ENCODE measurements at places on chromosomes 16 and 17. TPM values are rescaled to one million over a fixed set of nuclear protein-coding genes. Genes with fewer than 3 reads are reported as not detected.

GRCh38 chr17:15516150-15516549, 47.1 kb downstream of the TVP23C start:
- no peak for DNase-seq

GRCh38 chr17:47636273-47637030, 13.3 kb upstream of the KPNB1 start:
- no peak for DNase-seq

- DNase-seq: no peak
These were observed 4.7 kb upstream of the GOT2 start for GRCh38 chr16:58738672-58739296.

GRCh38 chr17:7811251-7811650, 22.8 kb upstream of the KDM6B start:
- DNase-seq: no peak

- no peak for DNase-seq
These were observed 59.1 kb downstream of the PIPOX start for GRCh38 chr17:29102046-29102445.

- no peak for DNase-seq
These were observed 92.3 kb downstream of the LITAF start for GRCh38 chr16:11494433-11494832.

- DNase-seq: no peak
These were observed 80.3 kb upstream of the CRHR1 start for GRCh38 chr17:45703806-45704205.

- peak; percentile 50 for DNase-seq
These were observed 134.1 kb upstream of the TOX3 start for GRCh38 chr16:52680993-52681392.

GRCh38 chr17:63735691-63736090, 5.9 kb downstream of the STRADA start:
- DNase-seq: no peak

DNA sequence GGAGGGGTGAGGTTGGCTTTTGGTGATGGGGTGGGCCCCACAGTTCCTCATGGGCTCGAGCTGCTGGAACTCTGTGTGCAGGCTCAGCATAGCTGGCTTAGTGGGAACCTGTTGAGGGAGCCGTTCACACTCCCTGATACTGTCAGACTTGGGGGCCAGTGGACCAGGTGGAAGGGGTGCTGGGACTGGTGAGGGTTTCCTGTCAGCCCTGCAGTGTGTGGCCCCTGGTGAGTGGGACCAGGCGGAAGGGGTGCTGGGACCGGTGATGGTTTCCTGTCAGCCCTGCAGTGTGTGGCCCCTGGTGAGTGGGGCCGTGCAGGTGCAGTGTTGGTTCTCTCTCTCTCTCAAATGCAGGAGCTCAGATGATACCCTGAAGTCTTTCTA, 45.1 kb upstream of the ZNF750 start:
- no peak for DNase-seq

DNA sequence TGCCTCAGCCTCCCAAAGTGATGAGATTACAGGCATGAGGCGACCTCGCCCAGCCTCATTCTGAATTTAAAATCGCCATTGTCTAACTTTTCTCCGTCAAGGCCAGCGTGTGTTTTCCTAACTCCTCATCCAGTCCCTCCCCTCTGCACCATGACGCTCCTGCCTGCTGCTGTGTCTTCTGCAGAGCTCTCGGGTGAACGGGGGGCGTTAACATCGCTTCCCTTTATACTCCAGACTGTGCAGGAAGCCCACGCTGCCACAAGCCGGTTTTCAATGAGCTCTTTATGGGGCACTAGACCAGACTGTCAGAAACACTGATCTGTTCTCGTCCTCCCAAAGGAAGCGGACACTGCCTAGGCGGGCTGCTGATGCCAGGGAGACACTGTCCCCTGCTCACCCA, 13.2 kb downstream of the AANAT start:
- DNase-seq: no peak

GRCh38 chr16:15777533-15778203, 79.2 kb downstream of the MYH11 start:
- DNase-seq: no peak

DNA sequence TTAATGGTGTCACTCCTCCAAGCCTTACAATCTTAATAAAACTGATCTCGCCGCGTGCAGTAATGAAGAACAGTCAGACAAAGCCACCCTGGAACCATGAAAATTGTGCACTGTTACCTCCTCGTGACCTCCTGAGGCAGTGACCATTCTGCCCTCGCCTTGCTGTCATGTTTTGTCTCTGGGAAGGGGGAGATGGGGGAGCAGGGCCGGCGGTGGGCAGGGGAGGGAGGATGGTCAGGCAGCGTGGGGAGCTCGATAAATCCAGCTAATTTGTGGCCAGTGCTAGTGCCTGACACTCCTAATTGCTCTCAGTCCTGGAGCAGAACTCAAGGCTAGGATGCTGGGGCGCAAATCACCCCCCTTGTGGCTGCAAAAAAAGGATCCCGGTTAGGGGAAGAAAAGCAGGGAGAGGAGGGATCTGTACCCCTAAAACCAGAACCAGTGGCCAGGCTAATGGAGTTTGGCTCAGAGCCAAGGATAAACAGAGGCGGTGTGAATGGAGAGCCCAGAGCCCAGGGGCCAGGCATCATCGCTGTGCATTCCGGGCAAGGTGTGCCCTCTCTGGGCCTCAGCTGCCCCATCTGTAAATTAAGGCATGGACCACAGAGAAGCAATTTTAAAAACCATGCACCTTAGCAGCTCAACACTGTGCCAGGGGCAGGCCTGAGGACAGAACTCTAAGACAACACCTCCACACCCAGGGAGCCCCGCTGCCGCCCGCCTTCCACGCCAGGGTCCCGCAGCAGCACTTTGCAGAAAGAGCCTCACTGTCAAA, 113.3 kb downstream of the ZNF423 start:
- DNase-seq: no peak

- no peak for DNase-seq
These were observed 100.7 kb upstream of the ZNF469 start for GRCh38 chr16:88281858-88282563.

DNA sequence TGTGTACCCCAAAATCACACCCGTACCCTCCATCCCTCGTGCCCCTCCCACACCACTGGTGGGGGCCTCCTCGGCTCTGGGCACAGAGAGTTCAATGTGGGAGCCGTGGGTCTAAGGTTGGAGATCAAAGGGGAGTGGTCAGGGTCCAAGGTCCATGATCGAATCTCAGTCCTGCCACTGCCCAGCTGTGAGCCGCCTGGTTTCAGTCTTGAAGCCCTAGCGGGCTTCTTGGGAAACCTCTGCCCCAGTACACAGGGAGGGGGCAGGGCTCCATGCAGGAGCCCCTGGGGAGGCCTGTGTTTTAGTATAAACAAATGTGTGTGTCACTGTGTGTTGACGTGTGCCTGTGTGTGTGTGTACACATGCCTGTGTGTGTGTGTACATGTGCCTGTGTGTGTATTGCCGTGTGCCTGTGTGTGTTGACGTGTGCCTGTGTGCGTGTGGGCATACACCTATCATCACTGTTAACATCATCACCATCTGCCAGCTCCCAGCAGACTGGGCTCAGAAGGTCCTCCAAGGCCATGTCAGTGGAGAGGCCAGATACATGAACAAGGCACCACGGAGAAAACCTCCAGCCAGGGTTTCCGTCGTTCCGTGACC, 26.5 kb upstream of the ZNF469 start:
- DNase-seq: no peak

- no peak for DNase-seq
These were observed 126.1 kb upstream of the PLCG2 start for GRCh38 chr16:81652798-81653505.

DNA sequence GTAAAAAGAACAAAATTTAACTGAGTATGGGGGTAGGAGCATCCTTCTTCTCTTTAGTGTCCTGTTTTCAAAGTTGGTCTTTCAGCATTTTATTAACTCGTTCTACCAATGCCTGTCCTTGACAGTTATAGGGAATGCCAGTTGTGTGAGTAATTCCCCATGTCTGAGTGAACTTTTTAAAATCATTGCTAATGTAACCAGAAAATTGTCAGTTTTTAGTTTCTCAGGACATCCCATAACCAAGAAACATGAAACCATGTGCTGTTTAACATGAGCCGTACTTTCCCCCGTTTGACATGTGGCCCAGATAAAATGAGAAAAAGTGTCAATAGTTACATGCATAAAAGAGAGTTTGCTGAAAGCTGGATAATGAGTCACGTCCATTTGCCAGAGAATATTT, 71.4 kb upstream of the ARL4D start:
- DNase-seq: no peak

GRCh38 chr17:42578282-42578869, 847 bp upstream of the PSMC3IP start:
- no peak for DNase-seq

GRCh38 chr17:48733632-48734328, 5.2 kb upstream of the HOXB13 start:
- no peak for DNase-seq

GRCh38 chr17:27634776-27635175, 3.8 kb downstream of the LGALS9 start:
- DNase-seq: no peak

DNA sequence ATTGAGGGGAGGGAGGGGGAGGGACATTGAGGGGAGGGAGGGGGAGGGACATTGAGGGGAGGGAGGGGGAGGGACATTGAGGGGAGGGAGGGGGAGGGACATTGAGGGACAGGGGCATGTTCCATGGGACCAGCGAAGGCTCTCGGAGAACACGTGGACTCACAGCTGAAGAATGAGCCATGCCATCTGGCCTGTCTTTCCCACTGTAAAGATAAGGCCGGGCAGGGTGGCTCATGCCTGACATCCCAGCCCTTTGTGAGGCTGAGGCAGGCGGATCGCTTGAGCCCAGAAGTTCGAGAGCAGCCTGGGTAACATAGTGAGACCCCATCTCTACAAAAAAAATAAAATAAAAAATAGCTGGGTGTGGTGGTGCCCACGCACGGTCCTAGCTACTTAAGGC, 32.5 kb downstream of the RPH3AL start:
- no peak for DNase-seq

CLUH gene
- 89.5 TPM for total RNA-seq

CDC27 gene
- 52.0 TPM for total RNA-seq

HSD17B2 gene
- total RNA-seq: 1.8 TPM

IL34 gene
- 13.5 TPM for total RNA-seq

MYL11 gene
- not detected for total RNA-seq

CCL7 gene
- not detected for total RNA-seq

PPY gene
- not detected for total RNA-seq

Data from upper lobe of left lung (tissue), 6 donors.